ENCODE measurements at places on chromosomes 2 and 18. TPM values are rescaled to one million over a fixed set of nuclear protein-coding genes. Genes with fewer than 3 reads are reported as not detected.

The TUBB8B gene
- not detected for total RNA-seq

The ID2 gene
- 84.5 TPM for total RNA-seq

The TMEM247 gene
- total RNA-seq: not detected

The CDC42EP3 gene
- total RNA-seq: 159 TPM

The TTN gene
- 0.29 TPM for total RNA-seq

The ODC1 gene
- 108 TPM for total RNA-seq

The SLC14A1 gene
- 0.36 TPM for total RNA-seq

The COL6A3 gene
- 445 TPM for total RNA-seq

The KIAA2012 gene
- 0.39 TPM for total RNA-seq

The GTF3C2 gene
- 34.5 TPM for total RNA-seq

The OSGEPL1 gene
- 8.0 TPM for total RNA-seq

The KLHL41 gene
- total RNA-seq: 0.18 TPM

The CNRIP1 gene
- 36.8 TPM for total RNA-seq

The SUPT7L gene
- total RNA-seq: 24.9 TPM

The FSIP2 gene
- not detected for total RNA-seq

The RAB6D gene
- total RNA-seq: 0.14 TPM

The IL1F10 gene
- total RNA-seq: not detected

The GRHL1 gene
- total RNA-seq: 0.59 TPM

The PLGLB1 gene
- not detected for total RNA-seq

The DSG4 gene
- total RNA-seq: not detected

The DNAJC5G gene
- total RNA-seq: not detected

The GALR1 gene
- not detected for total RNA-seq

The TANC1 gene
- total RNA-seq: 23.3 TPM

The MAPRE3 gene
- total RNA-seq: 15.9 TPM

The PXDN gene
- 282 TPM for total RNA-seq

The MC5R gene
- not detected for total RNA-seq

The ANO7 gene
- 1.3 TPM for total RNA-seq

The LDLRAD4 gene
- total RNA-seq: not detected

The MATN3 gene
- total RNA-seq: 1.0 TPM
